Suppressor macrophage treated with lipopolysaccharide for 1 hour (primary cell): ENCODE measurements at places on chromosomes 4 and X.

DNA sequence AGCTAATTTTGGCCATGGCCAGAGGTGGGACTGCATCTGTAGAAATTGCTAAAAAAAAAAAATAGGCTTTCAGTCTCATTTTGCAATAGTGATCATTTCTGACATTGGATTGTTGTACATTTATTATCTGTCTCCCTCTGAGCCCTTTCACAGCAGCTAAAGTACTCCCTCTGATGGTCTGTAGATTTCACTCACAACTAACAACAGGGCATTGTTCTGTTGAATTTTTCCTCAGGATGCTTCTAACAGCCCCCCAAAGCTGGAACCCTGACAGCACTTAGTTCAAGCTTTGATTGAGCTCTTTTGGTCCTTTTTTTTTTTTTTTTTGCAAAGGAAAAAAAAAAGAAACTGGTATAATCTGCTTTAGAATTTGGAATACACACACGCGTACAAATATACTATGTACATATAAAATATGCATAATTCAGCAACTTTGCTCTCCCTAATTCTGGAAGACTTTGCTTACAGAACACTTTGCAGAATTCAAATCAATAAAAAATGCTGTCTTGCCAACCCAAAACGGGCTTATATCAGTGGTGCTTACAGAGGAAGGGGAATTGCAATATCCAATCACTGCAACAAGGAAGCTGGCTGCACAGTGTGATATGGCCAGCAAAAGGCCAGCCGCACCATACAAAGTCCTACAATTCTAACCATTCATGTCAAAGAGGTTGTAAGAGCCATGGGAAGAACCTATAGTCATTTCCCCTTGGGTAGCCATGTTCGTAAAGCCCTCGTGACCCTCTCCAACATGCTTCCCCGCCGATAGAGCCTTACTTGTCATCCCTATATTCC lies 406.4 kb downstream of the SMARCA1 start:
- no peak for DNase-seq

GRCh38 chr4:45241976-45242375 lies 515.6 kb upstream of the GNPDA2 start:
- DNase-seq, result no peak

DNA sequence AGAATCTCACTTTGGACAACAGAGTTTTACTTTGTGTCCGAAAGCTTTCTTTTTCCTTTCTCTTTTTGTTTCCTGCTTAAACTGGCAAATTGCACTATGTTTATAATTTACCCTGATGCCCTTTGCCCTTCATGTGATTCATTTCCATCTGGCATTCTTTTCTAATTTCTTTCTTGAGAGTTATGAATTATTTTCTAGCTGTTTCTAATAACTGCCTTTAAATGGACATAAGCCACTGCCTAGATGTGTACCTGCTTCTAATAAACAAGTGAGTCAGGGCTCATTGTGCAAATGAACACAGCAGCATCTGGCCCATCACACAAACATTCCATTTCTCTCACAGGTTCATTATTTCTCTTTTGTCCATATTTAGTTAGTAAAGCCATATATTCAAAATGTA lies 242.3 kb upstream of the GPRIN3 start:
- no peak for DNase-seq

DNA sequence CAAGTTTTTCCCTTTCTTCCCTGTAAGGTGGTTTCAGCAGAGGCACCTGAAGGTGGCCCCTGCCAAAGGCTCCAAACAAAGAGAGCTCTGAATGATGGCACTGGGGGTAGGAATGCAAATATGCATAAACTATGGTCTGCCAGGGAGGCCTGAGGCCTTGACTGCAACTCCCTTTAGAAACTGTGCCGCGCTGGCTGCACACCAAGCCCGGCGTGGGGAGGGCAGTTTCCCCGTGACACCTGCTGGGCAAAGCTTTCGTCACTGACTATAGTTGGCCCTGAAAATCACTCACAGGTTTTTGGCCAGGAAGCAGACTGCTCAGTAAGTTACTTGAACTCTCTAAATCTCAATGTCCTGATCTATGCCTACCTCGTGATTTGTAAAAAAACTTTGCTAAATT lies 97.8 kb upstream of the ATOH1 start:
- no peak for DNase-seq

GRCh38 chr4:142419712-142420111 lies 426.4 kb downstream of the INPP4B start:
- DNase-seq, result no peak

DNA sequence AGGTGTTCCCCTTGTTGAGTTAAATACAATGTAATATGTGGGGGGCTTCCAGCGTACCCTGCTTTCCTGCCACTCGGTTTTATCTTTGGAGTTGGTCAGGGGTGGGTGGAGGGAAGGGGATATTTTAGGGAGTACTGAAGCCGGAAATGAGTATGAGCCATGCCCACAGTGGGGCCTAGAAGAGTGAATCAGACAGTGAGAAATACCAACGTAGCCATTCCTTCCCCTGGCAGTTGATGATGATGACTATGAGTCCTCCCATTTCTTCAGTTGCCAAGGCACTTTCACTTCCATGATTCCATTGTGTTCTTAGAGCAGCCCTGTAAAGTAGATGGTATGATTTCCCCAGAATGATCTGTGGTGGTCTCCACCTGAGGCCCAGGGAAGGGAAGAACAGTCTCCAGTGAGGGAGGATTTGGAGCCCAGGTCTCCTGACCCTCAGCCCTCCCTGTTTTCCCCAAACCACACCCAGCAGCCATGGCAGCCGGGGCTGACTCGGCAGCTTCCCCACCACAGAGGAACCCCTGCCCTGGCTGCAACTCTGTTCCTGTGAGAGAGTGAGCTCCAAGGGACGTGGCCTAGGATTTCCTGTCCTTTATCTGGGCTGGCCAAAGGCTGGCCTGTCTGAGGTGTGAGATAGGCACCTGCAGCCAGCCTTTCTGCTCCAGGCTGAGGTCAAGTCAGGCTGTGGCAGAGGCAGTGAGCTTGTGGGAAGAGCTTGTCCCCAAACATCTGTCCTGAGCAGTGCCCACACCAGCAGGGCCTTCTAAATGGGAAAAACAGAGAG lies 52.7 kb downstream of the STARD8 start:
- peak; percentile 75 for DNase-seq
